ENCODE measurements at places on chromosomes 12 and 14.

GRCh38 chr12:19223018-19223417, 93.5 kb downstream of the PLEKHA5 start:
- DNase-seq, result peak; percentile 52

DNA sequence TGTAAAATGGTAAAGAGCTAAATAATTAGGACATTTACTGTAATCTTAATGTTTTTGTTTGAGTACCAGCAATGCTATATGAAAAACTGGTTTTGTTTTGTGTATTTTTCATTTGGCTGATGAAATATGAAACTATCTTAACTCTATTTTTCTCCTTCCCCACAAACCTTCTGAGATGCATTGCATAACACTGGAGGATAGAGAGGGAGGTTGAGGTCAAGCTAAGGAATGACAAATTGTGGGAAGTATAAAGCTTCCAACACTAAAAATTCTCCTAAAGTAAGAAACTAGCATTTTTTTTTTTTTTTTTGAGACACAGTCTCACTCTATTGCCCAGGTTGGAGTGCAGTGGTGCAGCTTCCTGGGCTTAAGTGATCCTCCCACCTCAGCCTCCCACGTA, 31.5 kb upstream of the SRP54 start:
- DNase-seq, result no peak

DNA sequence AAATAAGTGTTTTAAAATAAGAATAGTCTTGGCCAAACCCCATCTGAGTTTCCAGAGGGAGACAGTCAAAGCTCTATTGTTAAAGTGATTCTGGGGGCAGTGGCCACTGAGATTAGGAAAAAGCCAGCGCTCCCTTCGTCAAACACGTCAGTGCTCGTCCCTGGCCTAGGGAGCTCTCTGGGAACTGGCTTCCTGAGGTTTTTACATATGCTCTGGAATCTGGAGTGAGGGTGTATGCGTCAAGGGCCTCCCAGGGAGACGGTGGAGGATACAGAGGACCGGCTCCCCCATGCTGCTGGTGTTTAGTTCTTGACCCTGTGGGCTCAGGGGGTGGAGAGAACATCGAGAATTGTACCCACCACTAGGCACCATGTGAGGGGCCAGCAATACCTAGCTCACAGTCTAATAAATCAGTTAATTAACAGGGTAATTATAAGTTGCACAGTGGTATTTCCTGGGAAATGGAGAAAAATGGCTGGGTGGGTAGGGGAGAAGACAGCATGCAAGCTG, 87.0 kb downstream of the SLC25A47 start:
- no peak for DNase-seq

DNA sequence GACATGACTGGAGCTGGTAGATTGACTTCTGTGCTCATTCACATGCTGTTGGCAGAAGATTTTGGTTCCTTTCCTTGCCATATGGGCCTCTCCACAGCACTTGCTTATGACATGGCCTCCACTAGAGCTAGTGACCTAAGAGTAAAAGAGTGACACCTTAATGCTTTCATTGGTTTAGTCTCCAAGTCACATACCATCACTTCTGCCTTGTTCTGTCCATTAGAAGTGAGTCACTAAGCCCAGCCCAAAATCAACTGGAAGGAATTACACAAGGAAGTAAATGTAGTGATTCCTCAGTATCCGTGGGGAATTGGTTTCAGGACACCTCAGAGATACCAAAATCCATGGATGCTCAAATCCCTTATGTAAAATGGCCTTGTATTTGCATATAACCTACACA, 81.3 kb downstream of the PPHLN1 start:
- DNase-seq, result no peak

GRCh38 chr14:52703225-52703624, 3.8 kb upstream of the PSMC6 start:
- no peak for DNase-seq

DNA sequence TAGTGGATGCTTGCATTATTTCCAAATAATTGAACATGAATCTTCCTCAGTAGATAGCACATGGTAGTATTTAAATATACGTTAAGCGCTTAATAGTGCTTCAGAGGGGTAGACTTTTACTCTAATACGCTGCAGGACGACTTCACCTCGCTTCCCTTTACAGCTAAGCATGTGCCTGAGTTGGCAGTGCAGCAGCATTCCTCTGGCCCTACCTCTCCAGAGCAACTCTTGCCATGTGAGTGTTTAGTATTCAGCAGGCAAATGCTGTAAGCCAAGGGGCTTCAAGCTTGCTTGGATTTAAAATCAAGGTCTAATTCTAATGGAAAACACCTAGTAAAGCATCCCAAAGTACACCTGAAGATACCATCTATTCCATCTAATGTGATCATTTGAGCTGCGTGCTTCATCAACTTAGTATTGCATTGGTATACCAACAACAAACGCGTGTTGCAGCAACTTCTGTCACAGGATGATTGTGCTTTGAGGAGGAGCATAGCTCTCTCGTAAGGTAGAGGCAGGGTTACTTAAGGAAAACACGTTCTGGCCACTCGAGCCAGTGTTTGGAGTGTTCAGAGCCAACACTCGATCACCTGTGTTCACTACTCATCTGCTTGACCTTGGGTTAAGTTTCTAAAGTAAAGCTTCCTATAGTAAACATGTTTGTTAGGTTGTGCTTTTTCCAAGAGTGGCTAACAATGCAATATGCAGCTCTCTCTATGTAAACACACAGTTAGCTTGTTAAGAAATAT, 60.6 kb downstream of the PIWIL1 start:
- no peak for DNase-seq

GRCh38 chr12:122244565-122245371, 18.9 kb upstream of the DIABLO start:
- no peak for DNase-seq

GRCh38 chr12:52380271-52380694, 5.2 kb downstream of the KRT84 start:
- DNase-seq, result peak; percentile 57

DNA sequence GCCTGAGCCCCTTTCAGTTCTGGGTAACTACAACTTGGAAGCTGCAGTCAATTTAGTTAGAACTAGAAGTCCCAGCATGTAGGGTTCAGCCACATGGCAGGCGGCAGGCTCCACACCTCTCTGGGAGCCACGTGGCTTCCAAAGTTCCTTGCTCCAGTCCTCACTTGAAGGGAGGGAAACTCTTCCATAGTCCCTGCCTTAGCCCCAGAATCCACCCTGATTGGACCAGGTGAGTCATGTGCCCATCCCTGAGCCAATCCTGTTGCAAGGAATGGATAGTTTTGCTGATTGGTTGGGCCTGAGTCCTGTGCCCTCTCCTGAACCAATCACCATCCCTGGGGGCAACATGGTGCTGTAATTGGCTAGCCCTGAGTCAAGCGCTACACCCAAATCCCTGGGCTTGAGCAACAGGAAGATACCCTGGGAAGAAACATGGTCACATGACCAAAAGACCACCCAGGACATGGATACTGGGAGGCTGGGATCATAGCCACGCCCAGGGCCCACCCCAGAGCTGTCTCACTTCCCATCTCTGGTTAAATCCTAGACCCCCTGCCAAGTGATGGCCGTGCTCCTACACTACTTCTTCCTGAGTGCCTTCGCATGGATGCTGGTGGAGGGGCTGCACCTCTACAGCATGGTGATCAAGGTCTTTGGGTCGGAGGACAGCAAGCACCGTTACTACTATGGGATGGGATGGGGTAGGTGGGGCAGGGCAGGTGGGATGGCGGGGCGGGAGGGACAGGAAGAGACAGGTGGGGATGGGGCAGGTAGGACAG, 154.7 kb downstream of the ADGRD1 start:
- no peak for DNase-seq
